ENCODE measurements at places on chromosomes 5 and 9.

- DNase-seq, result no peak
Measured at GRCh38 chr9:105057551-105057950, 129.6 kb upstream of the ABCA1 start.

DNA sequence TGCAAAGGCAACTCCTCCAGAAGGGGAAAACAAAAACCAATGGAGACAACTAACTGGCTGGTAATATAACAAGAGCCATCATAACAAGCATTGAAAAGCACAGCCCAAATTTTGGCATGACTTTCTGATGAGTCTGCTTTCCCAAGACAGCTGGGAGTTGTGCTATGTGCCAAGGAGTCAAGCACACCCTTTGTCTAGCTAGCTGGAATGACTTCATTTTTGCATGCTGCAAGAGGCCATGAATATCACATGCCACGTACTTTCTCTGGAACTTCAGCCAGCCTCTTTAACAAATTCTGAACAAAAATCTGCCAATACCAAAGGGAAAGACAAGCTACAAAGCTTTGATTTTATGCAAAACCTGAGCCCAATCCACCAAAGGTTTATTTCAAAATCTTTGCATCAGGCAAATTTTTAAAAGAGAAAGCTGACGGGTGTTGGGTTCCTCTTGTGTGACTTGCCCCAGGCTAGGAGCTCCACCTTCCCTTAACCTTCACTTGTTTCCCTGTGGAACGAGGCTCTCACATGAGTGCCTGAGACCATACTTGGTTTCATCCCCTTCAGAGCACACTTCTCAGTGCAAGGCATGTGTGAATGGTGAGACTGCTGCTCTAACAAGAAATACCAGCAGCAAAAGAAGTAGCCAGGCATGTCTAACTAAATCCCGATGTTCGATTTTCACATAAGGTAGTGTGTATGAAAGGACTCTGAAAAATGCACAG lies 47.3 kb downstream of the S1PR3 start:
- no peak for DNase-seq

DNA sequence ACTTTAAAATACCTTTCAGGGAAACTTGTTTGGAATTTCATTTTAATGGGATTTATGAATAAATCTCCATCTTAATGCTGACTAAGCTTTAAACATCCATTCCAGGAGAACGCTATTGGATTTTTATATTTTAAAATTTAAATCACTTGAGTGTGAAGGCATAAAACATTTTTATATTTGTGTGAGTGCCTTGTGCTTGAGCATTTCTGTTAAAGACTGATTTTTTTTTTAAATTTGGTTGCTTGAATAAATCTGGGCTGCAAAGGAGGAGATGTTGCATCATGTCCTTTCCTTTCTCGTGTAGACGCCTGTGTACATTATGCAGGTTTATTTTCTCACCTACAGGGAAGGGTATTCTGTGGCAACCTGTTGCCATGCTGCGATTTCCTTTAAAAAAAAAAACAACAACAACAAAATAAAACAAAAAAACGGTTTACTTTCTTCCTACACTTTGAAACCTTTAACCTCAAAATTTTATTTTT lies 108.1 kb downstream of the ZNF462 start:
- DNase-seq, result no peak

GRCh38 chr5:179860301-179860700 lies 1.7 kb upstream of the MRNIP start:
- no peak for DNase-seq

DNA sequence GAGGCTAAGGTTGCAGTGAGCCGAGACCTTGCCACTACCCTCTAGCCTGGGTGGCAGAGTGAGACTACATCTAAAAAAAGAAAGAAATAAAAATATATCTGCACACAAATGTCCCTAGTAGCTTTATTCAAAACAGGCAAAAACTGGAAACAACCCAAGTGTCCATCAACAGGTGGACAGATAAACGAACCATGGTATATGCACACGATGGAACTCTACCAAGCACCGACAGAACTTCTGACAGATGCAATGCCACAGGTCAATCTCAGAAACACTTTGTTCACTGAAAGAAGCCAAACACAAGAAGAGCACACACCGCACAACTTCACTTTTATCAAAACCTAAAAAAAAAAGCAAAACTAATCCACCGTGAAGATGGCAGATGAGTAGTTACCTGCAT lies 30.4 kb downstream of the CAMSAP1 start:
- no peak for DNase-seq

- no peak for DNase-seq
Measured at GRCh38 chr9:82271106-82271561, 282.6 kb downstream of the SPATA31D1 start.

All from stimulated activated CD8-positive, alpha-beta memory T cell treated with anti-CD3 and anti-CD28 coated beads, Interleukin-4, amount 100 ng/mL, for 4 hours (primary cell).